SK-N-SH treated with all-trans-retinoic acid at 6 μM for 48 hours (cell line): ENCODE measurements at places on chromosomes 4 and X.
A peak's percentile ranks its signal among the peaks of the same experiment; 100 is the strongest.

- ATAC-seq: peak; percentile 83
Observed at GRCh38 chr4:24105327-24106038, 215.6 kb upstream of the PPARGC1A start.

- no peak for ATAC-seq
Observed at GRCh38 chr4:170038769-170039168, 12.6 kb upstream of the MFAP3L start.

DNA sequence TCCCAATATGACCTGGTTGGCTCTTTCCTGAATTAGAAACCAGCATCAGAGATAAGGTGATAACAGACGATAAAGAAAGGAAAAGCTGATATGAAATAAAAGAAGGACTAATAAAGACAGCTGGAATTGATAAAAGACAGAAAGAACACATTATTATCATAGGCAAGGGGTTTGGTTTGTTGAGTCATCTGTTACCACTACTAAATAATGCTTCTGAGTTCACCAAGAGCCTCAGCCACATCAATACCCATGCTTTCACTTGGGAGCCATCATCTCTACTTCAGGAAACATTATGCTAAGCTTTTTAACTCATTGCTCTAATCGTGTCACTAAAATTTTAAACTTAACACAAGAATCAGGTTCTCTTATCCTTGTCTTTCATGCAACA is 27.6 kb downstream of the ANXA5 start:
- peak; percentile 76 for ATAC-seq

DNA sequence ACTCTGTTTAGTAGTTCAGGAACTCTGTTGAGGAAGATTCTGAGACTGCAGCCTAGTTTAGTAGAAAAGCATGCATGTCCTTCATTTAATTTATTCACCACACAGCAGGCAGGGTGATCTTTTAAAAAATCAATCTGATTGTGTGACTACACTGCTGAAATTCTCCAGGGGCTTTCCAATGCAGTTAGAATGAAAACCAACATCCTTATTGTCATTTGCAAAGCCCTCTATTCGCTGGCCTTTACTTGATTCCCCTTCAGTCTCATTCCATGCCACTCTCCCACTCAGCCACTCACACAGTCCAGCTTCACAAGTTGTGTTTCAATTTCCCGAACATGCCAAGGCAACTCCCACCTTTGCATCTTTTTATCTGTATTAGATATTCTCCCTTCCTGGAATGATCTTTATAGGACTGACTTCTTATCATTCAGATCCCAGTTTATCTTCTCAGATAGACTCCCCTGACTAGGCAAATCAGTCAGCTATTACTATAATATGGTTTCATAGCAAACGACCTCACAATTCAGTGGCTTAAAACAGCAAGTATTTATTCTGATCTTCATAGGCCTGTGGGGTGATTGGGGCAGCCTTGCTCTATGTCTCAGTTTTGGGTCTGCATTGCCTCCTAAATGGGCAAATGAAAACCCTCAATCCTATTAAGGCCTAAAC is 21.3 kb upstream of the FTHL17 start:
- no peak for ATAC-seq

DNA sequence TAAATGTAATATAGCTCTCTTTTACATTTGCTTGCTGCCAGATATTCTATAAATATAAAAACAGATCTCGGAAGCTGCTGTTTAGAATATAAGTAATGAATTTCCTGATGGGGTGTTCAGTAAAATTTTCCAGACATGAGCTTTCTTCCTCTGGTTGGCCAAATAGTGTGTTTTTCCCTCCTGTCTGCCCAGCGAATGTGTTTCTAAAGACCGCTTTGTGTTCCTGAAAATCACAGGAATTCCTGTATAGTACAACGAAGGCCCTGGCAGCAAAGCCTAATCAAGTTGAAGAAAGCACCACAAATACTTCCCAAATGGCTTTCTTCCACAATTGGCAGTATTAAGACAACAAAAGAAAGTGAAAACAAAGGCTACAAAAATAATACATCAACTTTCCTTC is 494.1 kb downstream of the INPP4B start:
- ATAC-seq: no peak

GRCh38 chrX:151386838-151387459 is 10.1 kb upstream of the VMA21 start:
- no peak for ATAC-seq

DNA sequence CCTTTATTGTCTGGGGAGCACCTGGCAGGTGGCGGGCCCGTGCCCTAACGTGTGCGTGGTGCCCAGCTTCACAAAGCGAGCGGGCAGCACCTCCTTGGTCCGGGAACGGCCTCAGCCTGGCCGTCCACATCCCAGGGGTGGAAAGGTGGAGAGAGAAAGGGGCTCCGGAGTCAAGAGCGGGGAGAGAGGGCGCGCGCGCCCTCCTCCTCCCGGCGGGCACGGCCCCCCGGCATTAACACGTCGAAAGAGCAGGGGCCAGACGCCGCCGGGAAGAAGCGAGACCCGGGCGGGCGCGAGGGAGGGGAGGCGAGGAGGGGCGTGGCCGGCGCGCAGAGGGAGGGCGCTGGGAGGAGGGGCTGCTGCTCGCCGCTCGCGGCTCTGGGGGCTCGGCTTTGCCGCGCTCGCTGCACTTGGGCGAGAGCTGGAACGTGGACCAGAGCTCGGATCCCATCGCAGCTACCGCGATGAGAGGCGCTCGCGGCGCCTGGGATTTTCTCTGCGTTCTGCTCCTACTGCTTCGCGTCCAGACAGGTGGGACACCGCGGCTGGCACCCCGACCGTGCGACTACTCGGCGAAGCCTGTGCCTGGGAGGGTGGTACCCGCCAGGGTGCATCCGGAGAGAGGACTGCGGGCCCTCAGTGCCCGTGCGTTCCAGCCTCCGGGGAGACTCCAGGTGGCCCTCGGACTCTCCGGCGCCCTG is at the start of gene KIT:
Gene KIT, plus strand, starts transcription at position 407 of the 701 bp plus-strand sequence. Its CDS starts 58 bp downstream, at position 465.
- peak; percentile 55 for ATAC-seq

GRCh38 chrX:9180623-9181022 is 146.7 kb upstream of the FAM9B start:
- no peak for ATAC-seq

- ATAC-seq: no peak
Observed at GRCh38 chrX:67523932-67524331, 19.9 kb upstream of the AR start.

DNA sequence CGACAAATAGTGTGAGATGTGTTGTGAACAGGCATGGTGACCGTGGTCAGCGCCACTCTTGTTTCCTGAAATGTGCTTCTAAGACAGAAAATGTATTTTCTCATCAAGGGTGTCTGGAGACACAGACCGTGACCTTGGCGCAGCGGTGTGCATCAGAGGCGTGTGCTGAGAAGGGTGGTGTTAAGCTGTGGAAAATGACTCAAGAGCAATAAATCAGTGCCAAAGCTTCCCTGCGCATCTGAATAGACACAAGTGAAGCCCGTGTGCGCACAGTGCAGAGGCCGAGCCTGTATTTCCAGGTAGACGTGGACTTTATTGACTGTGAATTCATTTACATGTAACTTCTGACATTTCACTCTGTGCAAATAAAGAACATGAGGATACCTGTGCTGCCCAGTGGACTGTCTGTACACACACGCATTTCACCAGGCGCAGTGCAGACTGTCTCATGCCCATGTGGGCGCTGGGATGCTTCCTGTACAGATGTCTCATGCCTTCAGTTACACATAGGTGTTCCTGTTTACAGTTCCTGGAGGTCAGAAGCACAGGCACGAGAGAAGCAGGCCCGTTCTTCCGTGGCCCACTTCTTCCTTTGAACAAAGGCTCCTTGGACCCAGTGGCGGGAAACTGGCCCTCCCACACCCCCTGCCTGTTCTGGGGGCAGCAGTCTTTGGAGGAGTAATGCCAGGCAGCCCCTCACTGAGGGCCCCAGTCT is 31.9 kb downstream of the NSG1 start:
- ATAC-seq: no peak

DNA sequence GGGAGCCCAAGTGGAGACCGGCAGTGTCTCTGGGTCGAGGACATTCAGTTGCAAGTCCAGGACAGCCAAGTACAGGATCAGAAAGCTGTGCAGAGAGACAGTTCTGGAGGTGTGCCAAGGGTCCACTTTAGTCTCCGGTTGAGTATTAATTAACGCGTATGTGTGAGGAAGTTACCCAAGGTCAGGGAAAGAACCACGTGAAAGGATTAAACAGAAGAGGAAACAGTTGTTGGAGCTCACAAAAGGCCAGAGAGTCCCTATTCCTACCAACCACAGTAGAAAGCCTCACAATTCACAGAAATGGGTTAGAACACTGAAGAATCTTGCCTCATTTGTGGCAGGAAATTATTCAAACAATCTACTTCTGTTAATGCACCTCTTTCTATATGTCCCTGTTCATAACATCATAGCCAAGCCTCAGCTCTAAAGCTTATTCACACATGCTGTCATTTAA is 17.9 kb upstream of the NSUN7 start:
- ATAC-seq: no peak; the same call in 2 of the 3 replicates

DNA sequence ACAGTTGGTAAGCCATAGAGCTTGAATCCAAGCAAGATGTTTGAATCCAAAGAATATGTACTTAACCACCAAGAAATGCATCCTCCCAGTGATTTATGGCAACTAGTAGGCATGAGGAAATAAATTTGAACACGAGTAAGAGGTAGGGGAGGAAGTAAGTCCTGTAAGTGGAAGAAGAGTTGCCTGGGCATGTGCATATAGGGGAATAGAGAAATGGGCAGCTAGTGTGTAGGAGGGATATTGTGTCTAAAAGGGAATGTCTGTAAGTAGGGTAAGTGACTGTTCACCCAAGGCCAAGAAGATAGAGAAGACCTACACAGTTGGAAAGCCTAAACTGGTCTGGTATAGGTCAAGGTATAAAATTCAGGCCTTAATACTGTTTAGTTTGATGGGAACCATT is 4.6 kb downstream of the SH3BGRL start:
- no peak for ATAC-seq

GRCh38 chr4:105666693-105667092 is 41.8 kb downstream of the INTS12 start:
- ATAC-seq: peak; percentile 91

- ATAC-seq: peak; percentile 48; the same call in 2 of the 3 replicates
Observed at GRCh38 chrX:131827935-131828334, 195.2 kb upstream of the STK26 start.

- ATAC-seq: no peak
Observed at GRCh38 chr4:166527500-166527899, 654.5 kb downstream of the TLL1 start.

- ATAC-seq: no peak
Observed at GRCh38 chr4:14383652-14384051, 618.6 kb upstream of the CPEB2 start.

DNA sequence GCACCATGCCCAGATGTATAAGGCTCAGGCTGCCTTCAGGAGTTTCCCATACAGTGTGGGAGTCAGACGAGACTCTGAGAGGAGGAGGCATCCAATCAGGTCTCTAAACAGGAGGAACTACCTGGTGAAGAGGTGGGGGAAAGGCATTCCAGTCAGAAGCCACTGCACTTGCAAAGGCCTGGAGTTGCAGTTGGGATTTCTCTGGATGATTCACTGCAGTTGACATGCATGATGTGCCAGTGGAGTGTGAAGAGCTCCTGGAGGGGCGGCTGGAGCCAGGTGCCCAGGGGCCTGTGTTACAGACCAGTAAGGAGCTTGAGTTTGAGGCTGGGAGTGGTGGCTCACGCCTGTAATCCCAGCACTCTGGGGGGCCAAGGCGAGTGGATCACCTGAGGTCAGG is 339.1 kb downstream of the ARHGAP10 start:
- no peak for ATAC-seq

- peak; percentile 85 for ATAC-seq
Observed at GRCh38 chr4:7134737-7135388, 57.5 kb upstream of the SORCS2 start.

DNA sequence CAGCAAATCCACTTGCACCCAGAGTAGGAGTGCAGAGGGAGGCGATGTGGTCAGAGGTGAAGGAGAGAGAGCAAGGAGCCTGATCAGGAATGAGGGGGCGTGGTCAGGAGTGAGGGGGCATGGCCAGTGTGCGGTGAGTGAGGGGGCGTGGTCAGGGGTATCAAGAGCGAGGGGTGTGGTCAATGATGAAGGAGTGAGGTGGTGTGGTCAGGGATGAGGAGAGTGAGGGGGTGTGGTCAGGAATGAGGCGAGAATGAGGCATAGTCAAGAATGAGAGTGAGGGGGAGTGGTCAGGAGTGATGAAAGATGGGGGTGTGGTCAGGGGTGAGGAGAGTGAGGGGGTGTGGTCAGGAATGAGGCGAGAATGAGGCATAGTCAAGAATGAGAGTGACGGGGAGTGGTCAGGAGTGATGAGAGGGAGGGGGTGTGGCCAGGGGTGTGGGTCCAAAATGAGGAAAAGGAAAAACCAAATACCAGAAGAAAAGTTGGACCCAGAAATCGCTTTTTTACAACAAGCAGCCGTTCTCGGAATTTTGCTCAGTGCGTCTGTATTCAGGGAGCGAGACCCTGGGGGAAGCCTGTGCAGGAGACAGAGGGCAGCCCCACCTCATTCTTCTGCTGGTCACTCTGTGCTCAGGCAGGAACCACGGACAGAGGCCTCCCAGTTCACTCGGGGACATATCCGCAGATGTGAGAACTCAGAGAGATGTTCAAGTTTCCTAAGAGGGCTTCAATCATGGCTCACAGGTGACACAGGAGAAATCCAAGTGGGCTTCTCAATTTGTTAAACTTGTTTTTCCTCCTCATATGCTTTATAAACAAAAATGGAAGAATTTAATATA is 47.5 kb downstream of the MAGEA1 start:
- ATAC-seq: no peak; the same call in 1 of the 3 replicates

GRCh38 chr4:139630991-139631390 is 34.6 kb upstream of the MGST2 start:
- ATAC-seq: no peak

DNA sequence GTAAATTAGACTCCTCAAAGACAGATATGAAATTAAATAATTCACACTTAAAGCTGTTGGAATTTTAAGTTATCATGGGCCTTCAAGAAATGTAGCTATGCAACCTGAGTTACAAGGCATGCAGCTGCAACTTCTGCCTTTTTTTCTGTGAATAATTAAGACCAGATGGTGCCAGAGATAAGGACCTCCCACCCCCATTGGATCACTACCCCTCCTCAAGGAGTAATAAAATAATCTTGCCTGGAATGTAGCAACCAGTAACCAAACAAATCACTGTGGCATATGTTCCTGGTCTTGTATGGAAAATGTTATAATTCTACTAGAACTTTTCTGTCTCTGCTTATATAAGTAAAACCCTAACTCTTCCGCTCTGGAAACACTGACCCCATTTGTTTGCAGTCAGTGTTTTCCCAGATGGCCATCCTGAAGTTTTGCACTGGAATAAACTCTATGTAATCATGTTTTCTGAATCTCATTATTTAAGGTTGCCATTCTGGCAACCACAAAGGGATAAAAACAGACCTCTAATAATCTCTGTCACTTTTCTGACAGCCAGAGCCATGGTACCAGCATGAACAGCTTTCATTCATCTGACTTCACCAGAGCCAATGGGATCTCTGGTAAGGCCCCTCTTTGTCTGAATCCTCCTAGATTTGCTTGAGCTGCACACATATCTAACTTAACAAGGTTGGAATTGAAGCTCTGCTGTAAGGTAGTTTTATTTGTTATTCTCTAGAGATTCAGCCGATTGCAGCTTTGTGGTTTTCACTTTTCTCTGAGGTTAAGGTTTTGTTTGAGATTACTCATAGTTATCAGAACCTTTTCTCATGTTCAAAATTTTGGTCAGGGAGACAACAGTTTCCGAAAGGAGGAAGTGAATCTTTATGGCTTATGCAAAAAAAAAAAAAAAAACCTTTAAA is 274.6 kb downstream of the NAF1 start:
- ATAC-seq: no peak
